Thoracic aorta (tissue), 2 donors: ENCODE measurements at places on chromosomes 13 and 19. TPM values are rescaled to one million over a fixed set of nuclear protein-coding genes. Genes with fewer than 3 reads are reported as not detected.

The BRSK1 gene
- total RNA-seq, result 16.7 TPM

The NLRP4 gene
- not detected for total RNA-seq

The CCDC122 gene
- 0.54 TPM for total RNA-seq

The COQ8B gene
- 127 TPM for total RNA-seq

DNA sequence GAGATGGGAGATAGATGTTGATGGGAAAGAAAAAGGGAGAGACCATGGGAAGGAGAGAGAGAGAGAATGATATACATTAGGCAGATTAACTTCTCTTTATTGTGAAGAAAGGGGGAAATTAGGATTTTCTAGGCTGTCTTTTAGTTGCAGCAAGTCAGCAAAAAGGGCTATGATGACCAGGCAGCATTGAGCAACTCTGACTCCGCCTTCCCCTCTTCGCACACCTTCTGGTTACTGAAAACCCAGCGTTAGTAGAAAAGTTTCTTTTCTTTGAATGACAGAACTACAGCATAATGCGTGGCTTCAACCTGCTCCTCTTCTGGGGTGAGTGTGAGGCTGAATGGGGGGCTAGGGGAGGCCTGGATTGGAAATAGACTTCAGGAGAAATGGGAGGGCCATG, at the start of gene ADGRE1:
Gene ADGRE1, plus strand, starts transcription at position 264 of the 400 bp plus-strand sequence. Its CDS starts 30 bp downstream, at position 294.
- peak within 1 kb of the TSS; percentile 27 for H3K4me3 ChIP-seq
- H3K36me3 ChIP-seq, result no peaks in the 10 kb centered on the region
- H3K27me3 ChIP-seq, result no peaks in the 10 kb centered on the region

DNA sequence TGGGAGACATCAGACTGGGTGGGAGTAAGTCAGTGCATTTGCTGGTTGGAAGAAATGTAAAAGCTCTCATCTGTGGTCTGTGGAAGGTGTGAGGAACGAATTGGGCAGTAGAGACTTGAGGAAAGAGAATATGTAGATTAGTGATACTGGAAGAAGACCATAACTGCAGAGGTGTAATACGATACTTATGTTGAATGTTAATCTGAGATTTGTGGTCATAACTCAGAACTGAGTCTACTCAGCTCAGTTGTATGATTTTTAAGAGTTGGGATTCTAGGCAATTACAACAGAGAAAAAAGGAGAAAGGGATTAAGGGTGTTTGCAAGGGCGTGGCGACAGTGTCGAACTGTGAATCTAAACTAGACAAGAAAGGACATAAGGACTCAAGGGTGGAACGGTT, 3.2 kb upstream of the IL17D start:
- H3K36me3 ChIP-seq, result no peaks in the 10 kb centered on the region
- H3K27me3 ChIP-seq, result no peaks in the 10 kb centered on the region
- H3K4me1 ChIP-seq, result peaks cover 16% of the 10 kb centered on the region
- no peak overlapping the region for H3K4me3 ChIP-seq

DNA sequence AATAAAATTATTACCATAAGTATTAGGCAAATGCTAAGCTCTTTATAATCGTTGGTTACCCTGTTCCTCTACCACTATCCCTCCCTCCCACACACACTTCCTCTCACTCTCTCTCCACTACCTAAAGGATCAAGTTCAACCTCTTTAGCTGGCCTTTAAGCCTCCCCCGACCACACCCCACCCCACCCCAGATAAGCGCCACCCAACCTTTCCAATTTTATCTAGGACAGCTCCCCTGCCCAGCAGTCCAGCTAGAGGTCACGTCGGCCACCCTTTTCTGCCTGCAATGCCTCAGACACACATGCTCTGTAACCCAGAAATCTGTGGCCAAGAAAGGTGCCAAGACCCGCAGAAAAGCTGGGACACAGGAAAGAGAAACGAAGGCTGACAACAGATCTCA, 1.1 kb downstream of the LYPD4 start:
- H3K4me3 ChIP-seq, result no peak overlapping the region
- no peaks in the 10 kb centered on the region for H3K36me3 ChIP-seq
- no peak overlapping the region for H3K27ac ChIP-seq
- H3K27me3 ChIP-seq, result no peaks in the 10 kb centered on the region
- no peak for DNase-seq

DNA sequence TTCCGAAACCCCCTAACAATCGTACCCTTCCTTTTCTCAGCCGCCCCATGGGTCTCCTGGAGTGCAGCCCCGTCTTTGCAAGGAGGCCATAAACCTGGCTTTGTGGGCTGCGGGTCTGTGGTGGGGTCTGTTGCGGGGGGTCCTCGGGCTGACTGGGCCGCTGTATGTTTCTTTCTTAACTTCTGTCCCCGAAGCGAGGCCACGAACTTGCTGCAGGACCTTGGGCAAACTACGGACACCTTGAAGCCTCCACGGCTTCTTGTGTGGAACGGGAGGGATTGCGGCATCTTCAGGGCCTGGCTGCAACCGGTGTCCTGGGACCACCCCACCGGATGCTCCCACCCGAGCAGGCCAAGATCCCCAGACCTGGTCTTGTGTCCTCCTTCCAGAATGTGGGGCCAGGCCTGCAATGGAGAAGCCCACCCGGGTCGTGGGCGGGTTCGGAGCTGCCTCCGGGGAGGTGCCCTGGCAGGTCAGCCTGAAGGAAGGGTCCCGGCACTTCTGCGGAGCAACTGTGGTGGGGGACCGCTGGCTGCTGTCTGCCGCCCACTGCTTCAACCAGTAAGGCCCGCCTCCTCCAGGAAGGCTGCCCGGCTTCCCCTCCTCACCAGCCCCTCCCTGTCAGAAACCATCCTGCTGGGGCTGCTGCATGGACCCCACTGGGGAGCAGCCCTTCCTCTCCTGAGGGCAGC, 12.0 kb downstream of the TIMM13 start:
- H3K4me1 ChIP-seq, result no peaks in the 10 kb centered on the region
- H3K27ac ChIP-seq, result no peak overlapping the region
- H3K36me3 ChIP-seq, result peaks cover 7% of the 10 kb centered on the region

GRCh38 chr13:99677116-99677951, 176.1 kb downstream of the TM9SF2 start:
- H3K4me3 ChIP-seq, result no peak overlapping the region
- no peaks in the 10 kb centered on the region for H3K36me3 ChIP-seq
- H3K4me1 ChIP-seq, result peaks cover 5% of the 10 kb centered on the region
- no peaks in the 10 kb centered on the region for H3K27me3 ChIP-seq
- H3K27ac ChIP-seq, result no peak overlapping the region

GRCh38 chr19:47267350-47267759, 7.3 kb upstream of the INAFM1 start:
- H3K4me3 ChIP-seq, result no peak overlapping the region
- H3K27ac ChIP-seq, result no peak overlapping the region
- H3K27me3 ChIP-seq, result no peaks in the 10 kb centered on the region
- H3K36me3 ChIP-seq, result peaks cover 57% of the 10 kb centered on the region

DNA sequence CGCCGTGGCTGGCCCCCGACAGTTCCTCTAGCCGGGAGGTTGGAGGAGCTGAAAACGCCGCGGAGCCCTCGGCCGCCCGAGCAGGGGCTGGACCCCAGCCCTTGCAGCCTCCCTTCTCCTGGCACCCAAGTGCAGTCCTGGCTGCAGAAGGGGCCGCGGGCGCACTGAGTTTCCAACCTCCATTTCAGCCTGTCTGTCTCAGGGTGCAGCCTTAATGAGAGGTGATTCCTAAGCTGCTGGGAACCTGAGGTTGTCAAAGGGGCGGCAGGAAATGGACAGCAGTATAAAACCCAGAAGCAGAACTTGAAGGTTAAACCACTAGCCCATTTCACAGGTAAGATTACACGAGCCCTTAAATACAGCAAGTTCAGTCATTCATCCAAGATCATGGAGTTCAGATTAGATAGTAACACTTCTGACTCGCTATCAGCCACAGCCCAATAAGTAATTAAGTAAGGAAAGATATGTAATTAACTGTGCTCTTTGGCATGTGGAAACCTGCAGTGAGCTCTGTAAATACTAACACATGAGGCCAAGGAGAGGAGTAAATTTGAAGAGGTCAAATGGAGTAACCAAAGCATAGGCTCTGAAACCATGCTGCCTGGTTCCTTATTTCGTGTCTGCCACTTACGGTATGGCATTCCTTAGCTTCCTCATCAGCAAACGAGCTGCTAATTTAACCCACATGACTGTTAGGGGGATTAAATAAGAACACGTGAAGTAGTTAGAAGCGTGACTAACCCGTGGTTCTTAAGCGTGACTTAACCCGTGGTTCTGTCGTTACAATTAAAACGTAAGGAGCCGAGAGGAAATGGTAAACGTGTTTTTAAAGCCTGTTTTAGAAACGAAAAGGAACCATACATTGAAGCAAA, 686 bp downstream of the SETDB2 start:
- peaks cover 25% of the 10 kb centered on the region for H3K4me1 ChIP-seq
- H3K4me3 ChIP-seq, result peak overlapping the region; percentile 83
- DNase-seq, result no peak
- no peaks in the 10 kb centered on the region for H3K36me3 ChIP-seq
- peak overlapping the region; percentile 94 for H3K27ac ChIP-seq
